Stimulated activated CD8-positive, alpha-beta memory T cell treated with anti-CD3 and anti-CD28 coated beads, Interleukin-2, amount 100 ng/mL, for 48 hours (primary cell): ENCODE measurements at places on chromosomes 5 and 9.

- peak; percentile 53 for DNase-seq
These were observed 1.0 kb downstream of the ANKH start for GRCh38 chr5:14870337-14871213.

- DNase-seq, result no peak
These were observed 179.9 kb downstream of the GLIS3 start for GRCh38 chr9:4119778-4120554.

DNA sequence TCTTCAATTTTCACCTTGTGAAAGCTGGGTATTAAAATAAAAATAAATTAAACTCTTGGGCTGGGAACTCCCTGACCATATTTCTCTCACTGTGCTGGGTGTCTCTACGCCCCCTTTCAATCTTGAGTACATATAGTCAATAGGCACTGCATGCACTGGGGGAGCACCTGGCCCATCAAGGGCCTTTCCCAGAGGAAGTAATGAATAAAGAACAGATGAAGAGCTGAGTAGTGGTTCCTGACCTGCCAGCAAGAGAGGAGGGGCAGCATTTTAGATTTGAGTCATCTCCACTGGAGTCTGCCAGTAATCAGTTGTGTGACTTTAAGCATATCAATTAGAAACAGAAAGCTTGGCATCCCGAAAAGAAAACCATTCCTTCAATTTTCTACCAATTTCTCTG is 6.2 kb downstream of the MAPKAP1 start:
- peak; percentile 20 for DNase-seq

- no peak for DNase-seq
These were observed 61.9 kb downstream of the PGM5 start for GRCh38 chr9:68418259-68418845.

GRCh38 chr5:126914801-126915436 is 115.4 kb downstream of the MARCHF3 start:
- no peak for DNase-seq

GRCh38 chr9:135344915-135345500 is 134.6 kb upstream of the PPP1R26 start:
- no peak for DNase-seq

GRCh38 chr5:173720953-173721600 is 104.6 kb upstream of the BOD1 start:
- no peak for DNase-seq
